CD8-positive, alpha-beta memory T cell (primary cell): ENCODE measurements at places on chromosomes 7 and 10.

DNA sequence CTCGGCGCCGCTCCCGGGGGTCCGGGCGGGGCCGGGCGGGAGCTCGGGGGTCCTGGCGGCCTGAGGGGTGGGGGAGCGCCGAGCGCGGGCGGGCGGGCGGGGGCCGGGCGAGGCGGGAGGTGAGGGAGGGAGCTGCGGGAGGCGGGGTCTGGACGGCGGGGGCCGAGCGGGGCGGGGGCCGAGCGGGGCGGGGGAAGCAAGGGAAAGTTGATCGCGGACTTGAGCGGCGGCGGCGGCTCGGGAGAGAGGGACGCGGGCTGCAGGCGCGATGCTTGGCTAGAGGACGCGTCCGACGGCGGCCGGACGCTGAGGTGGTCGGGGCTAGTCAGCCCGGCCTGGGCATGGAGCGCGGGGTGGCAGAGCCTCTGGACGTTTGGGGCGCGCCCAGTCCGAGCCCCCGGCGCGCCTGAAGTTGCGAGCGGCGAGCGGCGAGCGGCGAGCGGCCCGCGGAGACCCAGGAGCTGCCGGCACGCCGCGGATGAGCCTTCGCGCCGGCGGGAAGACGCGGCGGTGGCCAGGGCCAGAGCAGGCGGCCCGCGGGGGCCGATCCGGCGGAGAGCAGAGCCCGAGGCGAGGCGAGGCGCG, at the start of gene CDH23:
Gene CDH23, plus strand, starts transcription at position 210 of the 585 bp plus-strand sequence. CDS start 42,912 bp downstream, outside the sequence.
- no peak for DNase-seq

GRCh38 chr7:149245744-149246143, 6.3 kb downstream of the ZNF212 start:
- no peak for DNase-seq

GRCh38 chr10:110528224-110528996, 30.7 kb downstream of the DUSP5 start:
- no peak for DNase-seq

- no peak for DNase-seq
Measured at GRCh38 chr10:10045765-10046028, 972.0 kb upstream of the CELF2 start.

DNA sequence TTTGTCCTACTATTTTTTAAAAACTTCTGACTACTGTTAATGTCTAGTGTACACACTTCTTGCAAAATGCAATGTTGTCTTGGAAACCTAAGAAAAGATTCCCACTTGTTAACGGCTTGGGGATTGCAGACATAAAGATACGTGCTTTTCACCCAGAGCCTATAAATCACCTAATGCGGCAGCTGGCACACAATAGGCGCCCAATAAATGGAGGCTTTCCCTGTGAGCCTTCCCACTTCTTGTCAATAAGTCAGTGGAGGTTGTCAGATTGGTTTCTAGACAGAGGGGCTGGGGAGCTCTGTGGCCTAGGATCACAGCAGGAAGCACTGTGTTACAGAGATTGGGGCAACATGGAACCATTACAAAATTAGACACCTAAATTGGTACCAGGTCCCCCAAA, 74.7 kb downstream of the VSTM4 start:
- no peak for DNase-seq

DNA sequence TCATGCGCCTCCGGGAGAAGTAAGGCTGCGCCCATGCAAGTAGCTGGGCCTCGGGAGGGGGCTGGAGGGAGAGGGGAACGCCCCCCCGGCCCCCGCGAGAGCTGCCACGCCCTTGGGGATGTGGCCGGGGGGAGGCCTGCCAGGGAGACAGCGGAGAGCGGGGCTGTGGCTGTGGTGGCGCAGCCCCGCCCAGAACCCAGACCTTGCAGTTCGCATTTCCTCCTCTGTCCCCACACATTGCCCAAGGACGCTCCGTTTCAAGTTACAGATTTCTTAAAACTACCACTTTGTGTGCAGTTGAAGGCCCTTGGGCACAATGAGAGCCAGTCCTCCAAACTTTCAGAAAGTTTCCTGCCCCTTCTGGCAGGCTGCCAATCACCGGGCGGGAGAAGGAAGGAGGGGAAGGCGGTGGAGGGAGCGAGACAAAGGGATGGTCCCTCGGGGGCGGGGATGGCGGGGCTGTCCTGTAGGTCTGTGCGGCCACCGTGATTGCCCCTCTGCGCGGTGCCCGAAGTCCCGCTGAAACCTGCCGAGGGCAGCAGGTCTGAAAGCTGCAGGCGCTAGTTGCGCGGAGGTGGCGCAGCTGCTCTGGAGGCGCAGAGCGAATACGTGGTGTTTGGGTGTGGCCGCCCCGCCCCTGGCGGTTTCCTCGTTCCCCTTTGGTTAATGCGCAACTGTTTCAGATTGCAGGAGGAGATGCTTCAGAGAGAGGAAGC, 2.1 kb downstream of the VIM start:
- DNase-seq = peak; percentile 81

DNA sequence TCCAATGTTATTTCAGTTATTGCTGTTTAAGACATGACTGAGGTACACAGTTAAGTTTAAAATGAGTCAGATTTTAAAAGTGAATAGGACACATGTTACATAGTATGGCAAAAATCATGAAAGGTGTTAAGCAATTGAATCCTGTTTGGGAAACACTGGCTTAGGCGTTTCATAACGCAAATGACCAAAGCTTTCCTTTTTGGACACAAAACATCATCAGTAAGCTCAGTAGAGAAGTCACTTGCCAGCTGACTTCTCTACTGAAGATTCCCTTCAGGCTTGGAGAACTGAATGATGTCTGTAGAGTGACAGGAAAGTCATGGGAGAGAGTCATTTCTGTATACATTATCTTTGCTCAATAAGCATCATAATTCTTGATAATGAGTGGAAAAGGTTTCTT, 64.4 kb upstream of the RSBN1L start:
- DNase-seq = no peak

DNA sequence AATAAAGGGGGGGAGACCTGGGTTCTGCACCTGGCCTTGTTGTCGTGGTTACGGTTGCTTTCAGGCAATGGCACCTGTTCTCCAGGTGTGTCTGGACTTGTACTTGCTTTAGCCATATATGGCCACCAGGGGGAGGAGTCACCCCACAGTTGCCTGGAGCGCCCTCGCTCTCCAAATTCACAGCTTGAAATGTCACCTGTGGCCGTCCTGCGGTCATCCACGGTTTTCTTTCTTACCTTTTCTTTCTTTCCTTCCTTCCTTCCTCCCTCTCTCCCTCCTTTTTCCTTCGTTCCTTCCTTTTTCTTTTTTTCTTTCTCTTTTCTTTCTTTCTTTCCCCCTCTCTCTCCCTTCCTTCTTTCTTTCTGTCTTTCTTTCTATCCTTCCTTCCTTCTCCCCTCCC, 157.2 kb upstream of the ZNF92 start:
- peak; percentile 64 for DNase-seq

- DNase-seq = no peak
Measured at GRCh38 chr7:102421706-102422240, 11.6 kb upstream of the ORAI2 start.

GRCh38 chr7:23268746-23269145, 22.2 kb downstream of the GPNMB start:
- no peak for DNase-seq

DNA sequence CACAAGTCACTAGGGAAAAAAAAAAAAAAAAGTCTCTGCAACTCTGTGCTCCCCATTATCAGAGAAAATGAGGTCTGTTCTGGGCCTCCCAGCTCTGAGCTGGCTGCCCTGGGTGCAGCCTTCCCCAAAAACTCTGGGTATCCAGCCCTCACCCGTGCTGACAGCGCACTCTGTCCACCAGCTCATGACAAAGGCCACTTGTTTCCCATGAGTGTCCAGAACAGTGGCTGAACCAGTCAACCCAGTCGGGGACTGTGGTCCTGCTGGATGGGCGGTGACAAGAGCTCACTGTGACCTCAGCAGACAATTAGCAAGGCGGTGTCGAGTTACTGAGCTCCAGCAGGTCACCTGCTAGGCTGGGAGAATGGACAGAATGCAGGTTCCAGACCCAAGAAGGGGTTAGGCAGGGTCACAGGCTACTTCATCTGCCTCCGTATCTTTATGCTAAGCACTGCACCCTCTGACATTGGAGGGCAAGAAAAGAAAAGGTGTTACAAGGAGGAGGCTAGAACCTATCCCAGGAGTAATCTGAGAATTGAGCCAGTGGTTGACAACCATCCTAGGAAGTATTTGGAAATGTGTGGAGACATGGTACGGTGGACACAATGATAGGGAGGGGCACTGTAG, 37.2 kb downstream of the DLG5 start:
- no peak for DNase-seq

GRCh38 chr7:130490888-130491804, 739 bp upstream of the MEST start:
- DNase-seq = no peak

DNA sequence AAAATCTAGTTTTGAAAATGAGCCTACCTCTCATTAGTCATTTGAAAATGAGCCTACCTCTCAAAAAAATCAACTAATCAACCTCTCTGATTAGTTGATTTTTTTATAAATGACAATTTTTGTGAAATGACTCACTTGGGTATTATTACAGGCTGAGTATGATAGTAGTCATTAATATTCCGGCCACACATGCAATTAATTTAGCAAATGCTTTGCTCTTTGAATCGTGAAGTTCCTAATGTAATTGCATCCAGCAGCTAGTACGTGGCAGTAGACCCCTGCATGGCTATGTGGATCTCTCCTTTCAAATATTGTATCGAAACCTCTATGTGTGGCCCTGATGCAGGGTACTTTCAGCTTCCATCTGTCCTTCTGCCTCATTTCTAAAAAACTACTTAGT, 245.9 kb upstream of the PHYHIPL start:
- no peak for DNase-seq

DNA sequence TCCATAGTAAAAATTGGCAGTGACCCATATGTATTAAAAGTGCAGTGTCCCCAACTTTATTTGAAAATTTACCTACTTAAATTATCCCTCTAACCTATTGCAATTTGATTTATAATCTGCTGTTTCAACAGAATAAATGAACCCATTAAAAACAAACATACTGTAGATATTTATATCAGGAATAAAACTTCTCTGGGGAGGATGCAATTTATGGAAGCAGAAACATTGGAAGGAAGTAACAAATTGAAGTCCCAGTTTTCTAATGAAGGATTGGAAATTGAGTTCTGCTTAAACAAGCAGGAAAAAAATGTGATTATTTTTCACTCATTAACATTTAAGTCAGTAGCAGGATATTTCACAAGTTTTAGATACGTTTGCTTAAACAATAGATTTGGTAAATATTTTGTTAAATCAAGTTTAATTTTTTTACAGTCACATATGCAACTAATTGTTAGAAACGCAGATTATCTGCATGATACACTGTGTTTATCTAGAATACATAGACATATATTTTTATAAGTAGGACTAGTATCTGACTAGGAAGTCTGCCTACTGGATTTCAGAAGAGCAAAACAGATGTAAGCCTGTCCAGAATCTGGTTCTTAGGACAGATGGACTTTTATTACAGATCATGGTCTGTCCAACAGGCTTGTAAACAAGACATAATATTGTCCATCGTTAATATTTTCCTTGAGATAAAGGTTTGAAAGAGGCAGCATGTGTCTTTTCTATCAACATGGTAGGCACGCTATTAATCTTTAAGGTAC, 5.3 kb downstream of the AGMO start:
- DNase-seq = no peak

DNA sequence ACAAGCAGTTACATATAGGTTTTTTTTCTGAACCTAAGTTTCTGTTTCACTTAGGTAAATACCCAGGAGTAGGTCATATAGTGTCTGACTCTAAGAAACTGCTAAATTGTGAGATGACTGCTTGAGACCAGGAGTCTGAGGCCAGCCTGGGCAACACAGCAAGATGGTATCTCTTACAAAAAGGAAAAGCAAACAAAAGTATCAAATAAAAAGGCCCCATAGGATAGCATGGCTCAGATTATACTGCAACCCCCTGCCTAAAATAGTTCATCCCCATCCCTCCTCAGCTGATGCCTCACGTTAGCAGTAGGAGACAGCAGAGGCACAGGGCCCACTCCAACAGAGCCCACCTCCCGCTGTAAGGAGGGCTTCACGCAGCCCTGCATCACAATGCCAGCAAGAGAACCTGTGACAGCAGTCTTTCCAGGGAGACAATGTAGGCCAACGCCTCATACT, 90.3 kb downstream of the SRPK2 start:
- no peak for DNase-seq

DNA sequence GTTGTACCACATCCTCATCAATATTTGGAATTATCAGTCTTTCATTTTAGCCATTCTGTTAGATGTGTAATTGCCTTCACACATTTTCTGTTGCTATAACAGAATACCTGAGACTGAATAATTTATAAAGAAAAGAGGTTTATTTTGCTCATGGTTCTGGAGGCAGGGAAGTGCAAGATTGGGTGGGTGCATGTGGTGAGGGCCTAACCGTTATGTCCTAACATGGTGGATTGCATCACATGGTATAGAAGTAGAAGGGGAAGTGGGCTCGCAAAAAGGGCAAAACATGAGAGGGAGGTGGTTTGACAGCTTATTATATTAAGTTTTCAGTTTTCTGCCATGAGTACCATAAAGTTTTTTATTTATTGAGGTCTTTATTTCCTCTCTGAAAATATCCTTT, 452.0 kb downstream of the ARL4A start:
- no peak for DNase-seq

- no peak for DNase-seq
Measured at GRCh38 chr7:111647881-111648280, 85.6 kb upstream of the IMMP2L start.

DNA sequence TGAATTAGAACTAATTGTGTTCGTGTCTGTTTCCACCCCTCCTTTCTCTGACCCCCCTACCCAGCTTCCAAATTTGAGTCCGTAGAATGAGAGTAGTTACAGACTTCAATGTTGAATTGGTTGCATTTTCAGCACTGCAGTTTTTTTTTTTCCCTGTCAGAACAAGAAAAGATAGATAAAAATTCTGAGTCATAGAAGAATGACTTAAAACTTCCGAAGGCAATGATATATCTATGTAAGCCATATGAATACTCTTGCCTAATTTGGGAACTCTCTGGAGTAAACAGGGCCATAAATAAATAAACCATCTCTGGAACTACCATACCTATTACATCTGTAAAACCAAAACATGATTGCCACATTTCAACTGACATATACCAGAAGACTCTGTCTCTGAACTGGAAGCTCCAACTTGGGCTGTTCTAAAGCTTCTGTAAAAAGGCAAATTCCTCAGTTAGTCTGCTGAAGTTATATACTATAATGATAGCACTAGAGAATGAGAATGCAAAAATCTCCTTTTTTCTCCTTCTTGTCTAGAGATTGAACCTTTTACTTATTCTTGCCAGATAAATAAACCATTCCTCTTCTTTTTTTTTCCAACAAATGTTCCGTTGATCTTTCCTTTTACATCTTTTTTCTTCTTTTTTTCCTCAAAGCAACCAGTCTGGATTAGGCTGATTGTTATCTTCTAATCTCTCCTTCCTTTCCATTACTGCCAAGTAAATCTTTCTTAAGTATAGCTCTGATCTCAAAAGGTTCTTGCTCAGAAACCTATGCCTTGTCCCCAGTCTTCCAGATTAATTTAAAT, 23.5 kb downstream of the VCL start:
- DNase-seq = no peak

DNA sequence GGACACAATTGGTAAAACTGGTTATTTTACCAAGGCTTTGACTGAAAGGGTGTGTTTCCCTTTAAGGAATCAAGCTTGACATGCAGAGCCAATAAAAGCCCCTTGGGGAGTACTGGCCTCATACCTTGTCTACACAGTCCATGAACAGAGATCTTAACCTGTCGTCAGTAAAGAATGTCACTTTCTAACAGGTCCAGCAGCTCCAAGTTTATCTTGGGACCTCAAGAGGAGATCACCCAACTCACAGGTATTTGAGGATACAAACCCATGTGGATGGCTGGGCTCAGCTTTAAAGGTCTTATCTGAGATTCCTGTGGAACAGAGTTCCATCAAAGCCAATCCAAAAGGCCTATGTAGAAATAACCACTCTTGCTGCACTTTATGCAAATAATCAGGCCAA, 61.3 kb downstream of the COA1 start:
- DNase-seq = no peak
